Type B pancreatic cell (in vitro differentiated cells): ENCODE measurements at places on chromosomes 16 and 17. TPM values are rescaled to one million over a fixed set of nuclear protein-coding genes. Genes with fewer than 3 reads are reported as not detected.
A peak's percentile ranks its signal among the peaks of the same experiment; 100 is the strongest.

Gene PYCARD
- 8.2 and 14.5 TPM in 2 replicates for total RNA-seq

Gene TMC7
- total RNA-seq, result 1.4 and 2.6 TPM in 2 replicates

Gene KRTAP4-1
- total RNA-seq, result not detected in 2 replicates

Gene DOC2B
- total RNA-seq, result 3.1 and 6.3 TPM in 2 replicates

Gene PIRT
- total RNA-seq, result 0.34 and 0.38 TPM in 2 replicates

Gene SLC47A1
- total RNA-seq, result 1.2 and 5.9 TPM in 2 replicates

Gene USP31
- total RNA-seq, result 9.1 and 12.3 TPM in 2 replicates

Gene RCVRN
- total RNA-seq, result 0.14 TPM in 1 of 2 replicates, not detected in the other

DNA sequence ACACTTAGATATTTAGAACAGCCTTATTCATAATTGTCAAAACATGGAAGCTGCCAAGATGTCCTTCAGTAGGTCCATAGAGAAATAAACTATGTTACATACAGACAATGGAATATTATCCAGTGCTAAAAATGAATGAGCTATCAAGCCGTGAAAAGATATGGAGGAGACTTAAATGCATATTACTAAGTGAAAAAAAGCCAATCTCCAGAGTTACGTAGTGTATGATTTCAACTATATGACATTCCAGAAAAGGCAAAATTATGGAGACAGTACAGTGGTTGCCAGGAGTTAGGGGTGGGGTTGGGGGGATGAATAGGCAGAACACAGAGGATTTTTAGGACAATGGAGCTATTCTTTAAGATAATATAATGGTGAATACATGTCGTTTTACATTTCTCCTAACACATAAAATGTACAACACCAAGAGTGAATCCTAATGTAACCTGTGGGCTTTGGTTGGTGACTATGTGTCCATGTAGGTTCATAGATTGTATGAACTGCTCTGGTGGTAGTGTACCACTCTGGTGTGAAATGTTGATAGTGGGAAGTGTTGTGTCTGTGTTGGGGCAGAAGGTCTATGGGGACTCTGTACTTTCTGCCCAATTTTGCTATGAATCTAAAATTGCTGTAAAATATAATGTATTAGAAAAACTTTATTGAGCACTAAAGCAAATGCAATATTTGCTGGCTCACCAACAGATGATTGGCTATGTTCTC is 122.6 kb downstream of the USP22 start:
- no peak for DNase-seq

- DNase-seq, result no peak
Observed at GRCh38 chr16:84446596-84447392, 57.7 kb downstream of the MEAK7 start.

DNA sequence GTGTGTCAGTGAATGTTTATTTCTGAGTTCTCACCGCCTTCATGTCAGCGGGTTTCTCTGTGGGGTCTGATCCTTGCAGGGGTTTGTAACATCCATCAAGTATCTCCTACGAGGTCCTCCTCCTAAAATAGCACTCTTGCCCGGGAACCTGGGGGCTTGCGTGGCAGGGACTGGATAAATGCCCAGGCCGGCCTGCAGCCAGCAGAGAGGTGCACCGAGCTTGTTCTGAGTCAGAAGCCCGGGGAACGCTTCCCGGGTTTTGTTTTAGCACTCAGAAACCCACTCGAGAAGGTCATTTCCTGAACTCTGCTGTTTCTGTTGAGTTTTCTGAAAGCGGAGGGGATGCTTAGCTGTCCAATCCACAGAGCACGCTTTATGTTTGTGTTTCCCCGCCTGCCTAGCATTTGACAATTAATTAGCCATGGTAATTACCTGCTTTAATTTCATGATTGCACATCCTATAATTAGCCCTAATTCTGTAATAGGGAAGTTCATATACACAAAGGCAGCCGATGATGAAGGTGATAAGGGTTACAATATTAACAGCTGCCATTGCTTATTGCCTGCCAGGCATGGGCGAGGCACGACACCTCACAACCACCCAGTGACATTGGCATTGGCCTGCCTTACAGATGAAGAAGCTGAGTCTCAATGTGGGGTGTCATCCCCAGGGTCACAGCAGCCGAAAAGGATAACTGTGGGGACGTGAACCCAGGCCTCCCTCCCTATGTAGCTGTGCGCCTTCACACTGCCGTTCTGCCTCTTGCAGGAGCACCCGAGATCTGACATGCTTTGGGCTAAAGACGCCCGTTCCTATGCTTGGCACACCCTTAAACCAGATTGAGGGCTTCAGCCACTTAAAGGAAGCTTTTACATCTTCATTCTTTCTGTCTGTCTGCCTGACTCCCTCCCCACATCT is 333.1 kb downstream of the CPPED1 start:
- no peak for DNase-seq

DNA sequence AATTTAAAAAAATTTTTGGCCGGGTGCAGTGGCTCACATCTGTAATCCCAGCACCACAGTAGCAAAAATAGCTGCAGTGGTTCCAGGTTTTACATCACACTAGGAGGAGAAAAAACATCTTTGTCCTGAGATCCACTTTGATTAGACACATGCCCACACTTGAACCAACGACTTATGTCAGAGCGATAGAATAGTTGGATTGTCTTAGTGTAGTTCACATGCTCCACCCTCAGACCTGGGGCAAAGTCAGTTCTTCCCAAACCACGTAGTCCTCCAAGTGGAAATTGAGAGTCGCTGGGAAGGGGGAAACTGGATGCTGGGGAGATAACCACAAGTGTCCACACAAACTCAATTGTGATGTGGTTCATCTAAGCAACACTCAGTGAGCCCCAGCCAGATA is 11.4 kb upstream of the ITGAM start:
- DNase-seq, result no peak

GRCh38 chr17:4845118-4845517 is 12.0 kb downstream of the MINK1 start:
- no peak for DNase-seq

GRCh38 chr16:580141-580945 is 9.5 kb upstream of the RAB40C start:
- DNase-seq, result no peak

DNA sequence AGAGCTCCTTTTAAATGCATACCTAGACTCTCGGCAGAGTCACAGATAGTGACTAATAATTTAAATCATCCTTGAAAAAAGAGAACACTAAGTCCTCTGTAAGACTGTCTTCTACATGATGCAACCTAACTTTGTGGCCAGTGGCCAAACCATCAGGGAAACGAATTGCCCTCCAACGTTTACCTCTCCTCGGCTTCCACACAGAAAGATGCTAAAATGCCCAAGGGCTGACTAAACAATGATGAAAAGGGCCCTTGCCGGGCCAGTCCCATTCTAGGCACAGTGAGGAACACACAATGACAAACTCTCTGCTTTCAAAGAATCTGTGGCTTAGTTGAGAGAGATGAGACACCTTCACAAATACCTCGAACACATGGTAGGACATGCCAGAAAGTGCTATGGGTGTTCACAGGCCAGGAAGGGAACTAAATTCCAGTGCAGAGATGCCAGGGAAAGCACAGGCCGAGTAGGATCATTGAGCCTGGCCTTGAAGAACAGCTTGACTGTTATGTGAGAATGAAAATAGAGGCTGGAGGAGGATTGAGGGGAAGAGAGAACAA is 35.3 kb upstream of the PITPNM3 start:
- no peak for DNase-seq

- no peak for DNase-seq
Observed at GRCh38 chr17:8630227-8630801, at the start of gene MYH10. Gene MYH10, minus strand, starts transcription at chr17:8630725. Its CDS starts 7,479 bp downstream, at chr17:8623246.

DNA sequence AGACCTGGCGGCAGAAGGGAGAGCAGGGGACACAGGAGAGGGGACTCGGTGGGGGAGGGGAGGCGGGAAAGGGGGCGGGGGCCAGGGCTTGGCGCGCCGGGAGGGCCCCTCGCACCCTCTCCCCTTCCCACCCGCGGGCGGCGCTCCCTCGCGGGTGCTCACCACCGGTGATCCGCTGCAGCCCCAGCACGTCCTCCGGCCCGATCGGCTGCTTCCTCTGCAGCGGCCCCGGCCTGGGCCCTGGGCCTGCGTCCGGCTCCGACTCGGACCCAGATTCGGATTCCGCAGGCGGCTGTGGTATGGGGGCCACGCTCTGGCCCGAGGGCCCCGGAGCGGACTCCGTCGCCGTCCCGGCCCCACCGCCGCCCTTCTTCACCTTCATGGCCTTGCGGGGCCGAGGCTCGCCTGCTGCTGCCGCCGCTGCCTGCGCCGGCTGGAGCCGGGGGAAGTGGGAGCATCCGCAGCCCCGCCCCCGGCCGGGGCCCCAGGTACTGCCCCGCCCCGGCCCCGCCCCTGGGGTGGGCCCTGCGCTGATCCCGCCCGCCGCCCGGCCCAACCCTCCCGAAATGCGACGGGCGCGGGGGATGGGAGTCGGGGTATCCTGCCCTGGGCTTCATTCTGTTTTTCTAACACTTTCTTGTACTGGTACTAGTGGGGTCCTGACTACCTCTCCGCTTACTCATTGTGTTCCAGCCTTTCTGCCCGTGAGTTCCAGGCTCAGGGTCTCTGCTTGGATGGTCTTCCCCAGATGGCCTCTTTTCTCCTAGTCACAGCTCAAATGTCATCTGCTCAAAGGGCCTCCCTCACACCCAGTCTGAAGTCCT is at the start of gene UNC119:
UNC119 (minus strand) TSS at position 449 of the 824 bp plus-strand sequence; CDS start at position 382, 67 bp downstream.
- DNase-seq, result peak; percentile 84
